ENCODE measurements at places on chromosomes 13 and 19. TPM values are rescaled to one million over a fixed set of nuclear protein-coding genes. Genes with fewer than 3 reads are reported as not detected.

SBSN gene
- polyA plus RNA-seq = not detected

PLEKHG2 gene
- 59.0 TPM for polyA plus RNA-seq

DNA sequence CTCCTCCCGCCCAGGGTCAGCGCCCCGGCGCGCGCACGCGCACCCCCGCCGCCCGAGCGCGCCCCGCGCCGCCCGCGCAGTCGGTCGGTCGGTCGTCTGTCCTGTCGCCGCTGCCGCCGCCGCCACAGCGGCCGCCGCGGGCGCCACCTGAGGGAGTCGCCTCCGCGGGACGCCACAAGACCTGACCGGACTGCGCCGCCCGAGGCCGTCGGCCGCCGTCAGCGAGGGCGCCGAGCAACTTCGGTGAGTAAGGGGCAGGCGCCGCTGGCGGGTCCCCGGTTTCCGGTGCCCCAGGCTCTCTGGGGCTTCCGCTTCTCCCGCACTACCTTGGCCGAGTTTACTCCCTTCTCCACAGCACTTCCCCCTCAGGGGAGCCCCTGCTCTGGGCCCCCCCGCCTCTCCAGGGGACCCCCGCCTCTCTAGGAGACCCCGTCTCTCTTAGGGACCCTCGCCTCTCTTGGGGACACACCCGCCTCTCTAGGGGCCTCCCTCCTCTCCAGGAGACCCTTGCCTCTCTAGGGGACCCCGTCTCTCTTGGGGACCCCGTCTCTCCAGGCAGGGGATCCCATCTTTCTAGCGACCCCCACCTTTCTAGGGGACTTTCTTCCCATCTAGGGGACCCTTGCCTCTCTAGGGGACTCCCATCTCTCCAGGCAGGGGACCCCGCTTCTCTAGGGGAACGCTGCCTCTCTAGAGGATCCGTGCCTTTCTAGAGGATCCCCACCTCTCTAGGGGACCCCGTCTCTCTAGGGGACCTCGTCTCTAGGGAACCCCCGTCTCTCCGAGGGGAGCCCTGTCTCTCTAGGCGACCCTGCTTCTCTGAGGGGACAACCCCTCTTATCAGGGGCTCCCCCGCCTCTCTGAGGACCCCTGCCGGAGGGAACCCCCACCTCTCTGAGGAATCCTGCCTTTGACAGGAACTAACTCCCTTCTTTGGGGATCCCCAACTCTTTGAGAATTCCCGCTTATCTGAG lies 19.3 kb upstream of the GATAD2A start:
- no peak for DNase-seq

DNA sequence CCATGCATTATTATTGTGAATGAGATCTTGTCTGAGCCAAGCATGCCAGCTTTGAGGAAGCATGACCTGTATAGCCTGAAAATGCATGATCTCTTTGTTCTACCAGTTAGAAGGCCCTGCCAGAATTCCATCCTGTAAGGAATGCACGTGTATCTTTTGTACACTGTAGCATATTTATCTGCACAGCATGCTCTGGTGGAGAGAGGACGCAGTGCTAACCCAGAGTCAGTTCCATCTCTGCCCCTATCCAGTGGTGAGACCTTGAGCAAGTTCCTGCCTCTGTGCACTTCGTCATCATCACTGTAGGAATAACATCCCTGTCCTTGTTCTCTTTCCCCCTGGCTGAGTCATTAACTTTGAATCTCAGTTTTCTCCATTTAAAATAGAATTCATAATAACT lies 233.8 kb downstream of the SLC7A1 start:
- DNase-seq = no peak

GRCh38 chr13:20105161-20105689 lies 55.6 kb downstream of the GJA3 start:
- DNase-seq = no peak

DNA sequence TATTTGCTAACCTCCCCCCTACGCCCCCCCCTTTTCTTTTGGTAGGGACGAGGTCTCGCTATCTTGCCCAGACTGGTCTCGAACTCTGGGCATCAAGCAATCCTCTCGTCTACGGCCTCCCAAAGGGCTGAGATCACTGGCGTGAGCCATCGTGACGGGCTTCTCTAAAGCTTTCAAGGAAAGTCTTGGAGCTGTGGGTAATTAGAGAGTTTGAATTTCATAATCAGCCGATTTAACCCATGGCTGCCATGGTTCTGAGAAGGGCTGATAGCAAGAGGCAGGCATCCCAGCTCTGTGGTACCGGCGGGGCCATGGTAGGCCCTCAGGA lies 679 bp upstream of the ABHD8 start:
- no peak for DNase-seq

- no peak for DNase-seq
Observed at GRCh38 chr13:90630716-90631115, 716.8 kb upstream of the MIR17HG start.

GRCh38 chr13:79374578-79374977 lies 31.5 kb downstream of the RBM26 start:
- DNase-seq = no peak

GRCh38 chr19:50974702-50975556 lies 5.5 kb upstream of the KLK6 start:
- DNase-seq = no peak

GRCh38 chr19:7681340-7682174 lies 924 bp downstream of the TRAPPC5 start:
- DNase-seq = no peak

GRCh38 chr13:103325672-103326071 lies 259.5 kb upstream of the SLC10A2 start:
- DNase-seq = no peak

- no peak for DNase-seq
Observed at GRCh38 chr13:79197933-79198332, 208.1 kb downstream of the RBM26 start.

GRCh38 chr13:24226762-24227161 lies 66.2 kb downstream of the SPATA13 start:
- no peak for DNase-seq

- no peak for DNase-seq
Observed at GRCh38 chr19:14545716-14546082, 16.3 kb downstream of the TECR start.

Measured in right renal cortex interstitium (tissue), 3 donors.